Lung (tissue), 17 donors: ENCODE measurements at places on chromosomes 7 and 10. TPM values are rescaled to one million over a fixed set of nuclear protein-coding genes. Genes with fewer than 3 reads are reported as not detected.
A peak's percentile ranks its signal among the peaks of the same experiment; 100 is the strongest.

GRCh38 chr7:155670521-155670920, 26.1 kb downstream of the RBM33 start:
- peak overlapping the region; percentile 40 for H3K27ac ChIP-seq
- DNase-seq, result no peak
- H3K27me3 ChIP-seq, result no peaks in the 10 kb centered on the region

GRCh38 chr10:132375116-132375794, 21.7 kb upstream of the PWWP2B start:
- no peak for DNase-seq
- H3K4me3 ChIP-seq, result no peak overlapping the region
- H3K27me3 ChIP-seq, result no peaks in the 10 kb centered on the region
- H3K4me1 ChIP-seq, result no peaks in the 10 kb centered on the region
- H3K27ac ChIP-seq, result peak overlapping the region; percentile 73
- H3K36me3 ChIP-seq, result no peaks in the 10 kb centered on the region

- DNase-seq, result no peak
- no peaks in the 10 kb centered on the region for H3K36me3 ChIP-seq
- H3K27ac ChIP-seq, result no peak overlapping the region
- H3K4me3 ChIP-seq, result no peak overlapping the region
- H3K4me1 ChIP-seq, result no peaks in the 10 kb centered on the region
- H3K27me3 ChIP-seq, result no peaks in the 10 kb centered on the region
Observed at GRCh38 chr7:108299251-108299973, 156.8 kb downstream of the NRCAM start.

DNA sequence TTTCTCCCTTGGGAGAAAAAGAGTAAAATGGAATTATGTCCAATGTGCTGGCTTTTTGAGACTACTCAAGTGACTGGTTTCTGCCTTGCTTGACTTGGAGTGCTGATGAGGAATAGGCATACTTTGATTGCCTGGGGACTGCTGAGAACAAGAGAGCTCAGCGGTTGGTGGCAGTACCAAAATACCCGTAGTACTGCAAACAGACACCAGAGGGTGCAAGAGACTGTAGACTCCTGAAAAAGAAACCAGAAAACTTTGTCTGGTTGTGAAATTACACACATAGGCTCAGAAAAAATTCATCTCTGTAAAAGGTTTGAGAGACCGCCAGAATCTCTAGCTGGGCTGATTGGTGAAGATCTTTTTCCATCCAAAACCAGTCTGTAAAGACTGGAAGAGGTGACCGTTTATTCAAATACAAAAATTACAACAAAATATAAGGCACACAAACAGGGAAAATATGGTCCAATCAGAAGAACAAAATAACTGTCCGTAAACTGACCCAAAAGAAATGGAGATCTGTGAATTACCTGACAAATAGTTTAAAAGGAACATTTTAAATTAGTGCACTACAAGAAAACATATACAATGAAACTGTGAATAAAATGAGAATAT, 18.5 kb downstream of the BICC1 start:
- DNase-seq, result peak; percentile 37
- H3K27ac ChIP-seq, result no peak overlapping the region
- no peak overlapping the region for H3K4me3 ChIP-seq
- H3K36me3 ChIP-seq, result no peaks in the 10 kb centered on the region

GRCh38 chr10:98374217-98374985, 40.6 kb downstream of the PYROXD2 start:
- H3K4me1 ChIP-seq, result peaks cover 25% of the 10 kb centered on the region
- DNase-seq, result no peak
- no peak overlapping the region for H3K4me3 ChIP-seq
- no peaks in the 10 kb centered on the region for H3K36me3 ChIP-seq

DNA sequence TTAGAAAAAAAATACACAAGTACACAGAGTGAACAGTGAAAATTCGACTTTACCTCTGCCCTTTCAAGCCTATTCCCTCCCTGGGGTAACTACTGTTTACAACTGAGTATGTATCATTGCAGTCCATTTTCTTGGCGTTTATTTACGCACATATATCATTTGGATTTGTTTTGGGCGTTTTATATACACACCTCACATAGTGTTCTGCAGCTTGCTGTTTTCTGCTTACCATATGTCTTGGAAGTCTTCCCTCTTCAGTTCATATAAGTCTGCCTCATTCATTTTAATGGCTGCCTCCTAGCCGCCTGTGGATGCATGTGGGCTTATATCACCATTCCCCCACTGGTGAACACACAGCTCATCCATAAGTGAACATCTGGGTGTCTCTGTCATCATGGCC, 41.6 kb upstream of the COL13A1 start:
- no peak overlapping the region for H3K27ac ChIP-seq
- peaks cover 30% of the 10 kb centered on the region for H3K4me1 ChIP-seq
- DNase-seq, result no peak
- H3K27me3 ChIP-seq, result no peaks in the 10 kb centered on the region
- no peaks in the 10 kb centered on the region for H3K36me3 ChIP-seq

DNA sequence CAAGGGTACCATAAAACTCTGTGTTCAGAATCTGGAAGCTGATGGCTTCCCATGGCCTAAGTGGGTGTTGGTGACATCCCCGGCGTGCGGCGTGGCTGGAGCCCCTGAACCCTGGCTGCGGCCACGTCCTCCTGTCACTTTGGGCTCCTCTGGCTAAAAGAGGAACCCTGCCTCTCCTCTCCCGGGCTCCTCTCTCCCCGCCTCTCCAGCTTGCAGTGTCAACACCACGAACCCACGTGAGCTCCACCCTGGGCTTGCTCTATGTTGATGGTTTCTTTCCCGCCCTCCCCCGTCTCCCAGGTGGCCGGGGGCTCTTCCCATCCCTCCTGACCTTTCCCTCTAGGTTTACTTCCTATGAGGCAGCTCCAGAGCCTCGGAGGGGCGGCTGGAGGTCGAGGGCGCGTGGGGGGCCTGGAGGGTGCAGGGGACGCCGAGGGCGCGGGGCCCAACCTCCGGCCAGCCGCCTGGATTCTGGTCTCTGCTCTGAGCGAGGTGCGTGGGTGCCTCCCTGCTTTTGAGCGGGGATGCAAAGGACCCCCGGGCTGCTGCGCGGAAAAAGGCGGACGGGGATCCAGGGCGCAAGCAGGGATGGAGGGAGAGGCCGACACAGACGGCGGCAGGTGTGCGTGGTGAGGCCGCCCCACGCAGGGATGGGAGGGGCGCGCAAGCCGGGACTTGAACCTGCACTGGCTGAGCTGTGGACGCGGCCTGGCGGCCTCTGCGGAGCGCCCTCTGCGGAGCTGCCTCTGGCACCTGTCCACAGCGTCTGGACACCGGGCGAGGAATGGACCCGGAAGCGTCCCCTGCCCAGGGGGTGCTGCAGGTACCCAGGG, 115.5 kb upstream of the DIP2C start:
- peaks cover 7% of the 10 kb centered on the region for H3K4me1 ChIP-seq
- H3K27ac ChIP-seq, result no peak overlapping the region
- H3K27me3 ChIP-seq, result no peaks in the 10 kb centered on the region
- peaks cover 6% of the 10 kb centered on the region for H3K36me3 ChIP-seq
- no peak overlapping the region for H3K4me3 ChIP-seq

The RELN gene
- total RNA-seq, result 7.7 TPM

The SPDYE2 gene
- total RNA-seq, result 0.23 TPM

The ARMC3 gene
- total RNA-seq, result 32.8 TPM
